Thymus (tissue), 14 donors: ENCODE measurements at places on chromosomes 11 and 22.

DNA sequence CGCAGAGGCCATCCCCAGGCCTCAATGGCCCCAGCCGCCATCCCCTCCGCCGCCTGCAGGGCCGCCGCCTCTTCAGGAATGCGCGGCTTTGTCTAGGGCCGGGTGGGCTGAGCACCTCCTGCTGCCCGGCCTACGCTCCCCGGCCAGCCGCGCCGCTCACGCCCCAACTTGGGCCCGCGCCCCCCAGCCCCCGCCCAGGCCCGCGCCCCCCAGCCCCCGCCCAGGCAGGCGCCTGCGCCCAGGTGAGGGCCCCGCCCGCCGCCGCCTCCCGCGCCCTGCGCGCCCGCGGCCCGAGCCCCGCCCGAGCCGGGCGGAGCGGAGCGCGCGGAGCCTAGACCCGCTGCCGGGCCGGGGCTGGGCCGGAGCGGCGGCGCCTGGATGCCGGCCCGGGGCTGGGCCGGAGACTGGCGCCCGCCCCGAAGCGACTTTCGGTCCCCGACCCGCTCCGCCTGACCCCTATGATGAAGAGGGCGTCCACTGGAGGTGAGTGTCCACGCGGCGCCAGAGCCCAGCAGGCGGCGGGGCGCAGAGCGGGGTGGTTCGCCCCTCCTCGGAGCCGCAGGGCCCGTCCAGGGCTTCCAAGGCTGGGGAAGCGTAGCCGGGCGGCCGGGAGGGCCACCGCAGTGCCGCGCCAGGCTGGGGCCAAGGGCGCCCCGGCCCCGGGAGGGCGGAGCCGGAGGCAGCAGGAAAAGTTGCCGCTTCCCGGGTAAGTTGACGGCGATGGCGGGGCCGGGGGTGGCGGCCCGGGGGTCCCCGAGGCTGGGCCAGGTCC, 34.3 kb upstream of the PRODH start:
- DNase-seq, result no peak

DNA sequence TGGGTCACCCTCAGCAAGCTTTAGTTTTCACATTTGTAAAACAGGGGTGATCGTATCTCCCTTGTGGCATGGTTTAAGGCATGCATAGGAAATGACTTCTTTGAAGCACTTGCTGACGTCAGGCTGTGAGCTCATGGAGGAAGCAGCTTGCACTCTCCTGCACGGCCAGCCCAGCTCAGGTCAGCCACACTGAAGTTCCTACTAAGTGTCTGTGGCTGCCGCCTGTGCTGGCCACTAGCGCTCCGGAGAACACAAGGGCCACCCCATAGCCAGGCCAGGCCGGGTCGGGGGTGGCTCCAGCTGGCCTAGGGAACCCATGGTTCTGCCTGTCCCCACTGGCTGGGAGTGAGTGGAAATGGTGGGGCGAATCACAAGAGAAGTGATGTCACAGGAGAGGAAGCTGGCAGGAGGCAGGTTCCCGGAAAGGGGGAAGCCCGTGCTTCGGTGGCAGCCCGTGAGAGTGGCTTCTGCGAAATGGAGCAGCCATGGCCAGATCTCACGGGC, 28.2 kb downstream of the KCTD17 start:
- peak; percentile 27 for DNase-seq

- DNase-seq, result no peak
Observed at GRCh38 chr11:66473167-66473566, 6.5 kb downstream of the PELI3 start.

DNA sequence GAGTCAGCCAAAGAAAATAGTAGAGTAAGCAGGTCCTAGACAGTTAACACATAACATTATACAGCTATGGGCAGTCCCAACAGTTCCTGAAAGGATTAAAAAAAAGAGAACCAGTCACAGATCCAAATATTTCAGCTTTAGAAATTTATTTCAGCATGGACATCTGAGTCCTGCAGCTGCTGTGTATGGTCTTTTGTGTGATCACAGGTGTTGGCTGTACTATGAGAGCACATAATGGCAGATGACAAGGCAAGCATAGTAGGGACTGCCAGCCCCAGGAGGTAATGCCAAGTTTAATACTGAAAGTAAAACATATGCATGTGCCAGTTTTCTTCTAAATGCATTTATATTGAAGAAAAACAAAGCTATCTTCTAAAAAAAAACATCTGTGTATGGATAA, 158.1 kb downstream of the GRIA4 start:
- DNase-seq, result no peak

- DNase-seq, result no peak
Observed at GRCh38 chr22:24952837-24953383, 394 bp downstream of the KIAA1671 start.

DNA sequence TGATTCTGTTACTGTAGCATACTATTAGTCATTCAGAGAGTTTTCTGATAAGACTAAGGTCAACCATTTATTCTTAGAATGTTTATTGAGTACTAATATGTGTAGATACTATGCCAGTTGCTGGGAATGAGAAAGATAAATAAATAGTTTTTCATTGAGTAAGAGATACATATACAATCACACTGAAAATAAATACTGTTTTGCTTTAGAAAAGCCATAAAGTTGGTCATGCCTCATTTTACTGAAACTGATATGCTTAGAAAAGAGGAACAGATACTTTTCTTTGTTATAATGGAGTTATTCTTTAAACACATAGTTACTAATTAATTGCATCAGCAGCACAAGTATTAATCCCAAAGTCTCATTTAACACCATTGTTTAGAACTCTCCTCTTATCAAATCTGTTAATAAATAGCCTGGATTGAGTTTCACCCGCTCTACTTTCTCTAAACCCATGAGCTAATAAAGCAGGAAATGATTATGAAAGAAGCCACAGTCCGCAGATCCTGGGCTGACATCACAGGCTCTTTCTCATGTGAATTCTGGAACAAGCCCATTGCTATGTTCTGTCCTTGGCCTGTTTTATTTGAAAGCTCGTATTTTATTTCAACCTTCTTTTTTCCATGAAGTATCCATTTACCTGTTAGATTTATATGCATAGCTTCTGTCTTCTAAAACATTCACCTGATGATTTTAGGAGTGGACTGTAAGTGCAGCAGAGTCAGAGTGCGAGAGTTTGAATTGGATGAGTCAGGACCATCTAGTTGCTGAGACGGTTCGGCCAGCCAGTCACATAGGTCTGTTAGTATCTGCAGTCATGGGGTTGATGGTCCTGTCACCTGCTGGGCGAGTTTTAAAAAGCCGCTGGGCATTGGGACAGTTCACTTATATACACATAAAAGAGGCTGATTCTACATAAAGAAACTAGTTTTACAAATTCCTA, 35.5 kb downstream of the PIWIL4 start:
- peak; percentile 20 for DNase-seq

DNA sequence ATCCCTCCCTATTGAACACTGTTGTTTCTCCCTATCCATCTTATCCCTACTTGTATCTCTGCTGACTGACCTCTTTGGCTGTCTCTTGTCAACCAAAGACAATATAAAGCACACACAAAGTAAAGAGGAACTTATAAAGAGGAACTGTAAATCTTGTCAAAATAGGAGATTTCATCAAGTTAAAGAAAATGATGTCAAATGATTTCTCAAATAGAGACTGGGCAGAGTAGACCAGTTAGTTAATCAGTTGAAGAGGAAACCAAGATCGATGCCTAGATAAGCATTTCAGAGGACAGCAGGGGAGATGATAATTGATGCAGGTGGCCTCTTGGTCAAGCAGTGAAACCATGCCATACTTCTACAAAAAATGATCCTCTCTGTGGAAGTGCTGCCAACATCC, 22.7 kb downstream of the KCNQ1OT1 start:
- no peak for DNase-seq

GRCh38 chr11:123570939-123571580, 83.4 kb downstream of the SCN3B start:
- DNase-seq, result no peak

DNA sequence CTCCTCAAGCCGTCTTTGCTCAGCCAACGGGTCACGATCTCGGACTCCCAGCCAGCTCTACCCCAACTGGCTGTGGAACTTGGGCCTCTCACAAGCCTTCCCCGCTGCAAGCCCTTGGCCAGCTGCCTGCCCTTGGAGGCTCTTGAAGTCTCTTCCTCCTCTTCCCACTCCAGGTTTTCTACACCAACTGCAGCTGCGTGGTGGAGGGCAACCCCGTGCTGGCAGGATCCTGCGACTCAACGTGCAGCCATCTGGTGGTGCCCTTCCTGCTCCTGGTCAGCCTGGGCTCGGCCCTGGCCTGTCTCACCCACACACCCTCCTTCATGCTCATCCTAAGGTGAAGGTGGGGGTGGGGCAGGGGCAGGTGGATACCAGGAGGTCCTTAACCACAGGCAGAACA, 40.5 kb upstream of the TPBGL start:
- no peak for DNase-seq

DNA sequence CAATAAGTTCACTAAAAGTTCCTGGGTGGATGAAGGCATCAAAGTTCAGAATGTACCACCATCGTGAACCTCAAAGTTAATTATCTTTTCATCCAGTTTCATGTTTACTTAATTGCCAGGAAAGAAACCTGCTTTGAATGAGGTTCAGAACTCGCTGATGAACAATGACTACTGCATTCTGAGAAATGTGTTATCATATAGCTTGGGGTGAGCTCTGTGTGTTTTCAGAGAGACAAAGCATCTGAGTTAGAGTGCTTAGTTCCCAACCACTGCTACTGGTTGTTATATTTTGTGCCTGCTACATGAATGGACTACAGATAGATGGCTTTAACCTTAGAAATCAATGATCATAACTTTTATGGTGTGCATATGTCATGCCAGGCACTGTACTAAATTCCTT, 1131.0 kb downstream of the DLG2 start:
- no peak for DNase-seq

GRCh38 chr11:58787903-58788302, 56.2 kb upstream of the GLYAT start:
- DNase-seq, result no peak

GRCh38 chr11:28250192-28250591, 142.0 kb downstream of the METTL15 start:
- no peak for DNase-seq

GRCh38 chr11:13927481-13927880, 35.0 kb upstream of the SPON1 start:
- no peak for DNase-seq

DNA sequence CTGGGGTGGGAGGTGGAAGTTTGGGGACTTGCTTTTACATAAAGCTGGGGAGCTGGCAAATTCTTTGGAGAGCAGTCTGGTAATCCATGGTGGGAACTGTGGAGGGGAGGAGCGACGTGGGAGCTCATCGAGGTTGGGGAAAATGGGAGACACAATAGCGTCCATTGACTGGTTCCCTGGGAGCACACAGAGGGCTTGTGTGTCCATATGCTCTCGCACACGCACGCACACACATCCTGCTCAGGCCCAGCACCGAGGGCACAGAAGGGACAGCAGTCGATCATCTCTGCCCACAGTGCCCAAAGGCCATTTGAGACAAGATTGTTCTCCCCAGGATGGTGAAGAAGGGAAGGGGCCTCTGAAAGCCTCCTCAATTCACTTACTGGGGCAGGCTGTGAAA, 53.7 kb downstream of the FBXO7 start:
- no peak for DNase-seq

GRCh38 chr11:44729713-44730112, 3.0 kb downstream of the TSPAN18 start:
- no peak for DNase-seq

- no peak for DNase-seq
Observed at GRCh38 chr11:130872102-130872501, 44.2 kb downstream of the SNX19 start.

DNA sequence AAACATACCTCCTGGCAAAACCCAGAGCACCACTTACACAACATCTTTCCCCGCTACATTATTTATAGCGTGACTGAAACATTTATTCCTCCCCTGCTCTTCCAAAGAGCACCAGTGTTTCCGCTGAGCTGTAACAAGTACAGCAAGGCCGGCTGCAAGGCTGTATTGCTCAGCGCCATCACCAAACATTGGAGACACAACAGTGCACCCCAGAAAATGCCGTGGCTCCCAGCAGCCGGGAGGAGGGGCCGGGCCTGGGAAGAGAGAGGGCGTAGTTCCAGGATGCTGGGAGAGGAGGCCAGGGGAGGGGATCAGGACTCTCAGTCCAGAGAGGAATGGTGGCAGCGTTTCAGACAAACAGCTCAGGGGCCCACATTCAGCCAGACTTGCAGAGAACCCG, 133.2 kb downstream of the DSCAML1 start:
- DNase-seq, result no peak

DNA sequence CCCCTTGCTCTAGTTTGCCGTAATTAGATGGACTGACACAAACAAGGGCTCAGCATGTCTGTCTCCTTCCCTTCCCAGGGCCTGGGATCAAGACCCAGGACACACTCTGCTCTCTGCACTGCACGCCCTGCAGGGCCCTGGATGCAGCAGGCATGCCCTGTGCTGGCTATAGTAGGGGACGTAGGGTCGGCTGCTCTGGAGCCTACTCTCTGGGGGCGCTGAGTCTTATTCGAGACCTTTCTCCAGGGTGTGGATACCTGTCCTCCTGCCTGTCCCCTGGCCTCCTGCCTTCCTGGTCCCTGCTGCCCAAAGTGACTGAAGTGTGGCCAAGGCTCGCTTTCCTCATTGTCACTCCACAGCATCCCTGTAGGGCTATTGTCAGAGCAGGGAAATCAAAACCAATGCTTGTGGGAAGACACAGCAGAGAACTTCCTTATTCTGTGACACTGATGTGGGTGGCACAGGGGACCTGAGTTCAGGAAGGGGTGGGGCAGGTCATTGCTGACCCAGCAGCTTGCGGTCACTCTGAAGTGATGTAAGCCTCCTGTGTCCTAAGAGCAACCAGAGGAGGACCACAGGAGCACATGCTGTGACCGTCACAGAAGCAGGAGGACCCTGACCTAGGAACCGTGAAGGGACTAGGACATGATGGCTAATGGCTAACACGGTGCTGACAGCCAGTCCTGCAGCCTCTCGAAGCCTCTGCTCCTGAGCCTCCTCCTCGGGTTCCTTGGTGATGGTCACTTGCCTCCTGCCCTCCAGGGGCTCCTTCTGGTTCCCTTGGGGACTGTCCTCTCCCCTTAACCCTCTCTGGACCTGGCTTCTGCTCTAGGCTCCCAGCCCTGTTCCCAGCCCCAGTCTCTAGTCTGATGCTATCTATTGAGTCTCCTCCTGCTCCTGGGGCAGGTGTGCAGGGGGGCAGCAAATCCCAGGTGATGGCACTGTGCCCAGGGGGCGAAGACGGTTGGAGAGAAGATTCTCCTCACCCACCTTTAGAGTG, 10.3 kb downstream of the APOBEC3A start:
- DNase-seq, result no peak

GRCh38 chr11:70756756-70757155, 358.4 kb downstream of the CTTN start:
- DNase-seq, result no peak

GRCh38 chr11:88119561-88119960, 55.7 kb downstream of the RAB38 start:
- no peak for DNase-seq

GRCh38 chr11:70618431-70619101, 220.2 kb downstream of the CTTN start:
- no peak for DNase-seq

DNA sequence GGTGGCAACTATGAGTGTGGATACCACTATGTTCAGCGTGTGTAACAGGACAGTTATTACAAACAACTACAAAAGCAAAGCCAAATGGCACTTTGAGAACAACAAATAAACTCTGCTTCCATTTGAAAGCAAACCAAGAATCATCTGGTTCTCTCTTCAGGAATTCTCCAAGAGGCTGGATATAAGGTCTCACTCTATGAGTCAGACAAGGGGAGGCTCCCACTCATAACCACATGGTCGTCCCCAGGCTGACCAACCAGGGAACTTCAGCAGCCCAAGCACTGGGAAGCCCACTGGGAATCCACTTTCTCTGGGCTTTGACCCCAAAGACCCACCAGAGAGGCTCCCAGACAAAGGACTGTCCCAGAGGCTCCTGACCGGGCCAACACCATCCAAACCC, 35.3 kb downstream of the DGCR2 start:
- no peak for DNase-seq

GRCh38 chr11:129855086-129855485, 39.4 kb downstream of the TMEM45B start:
- DNase-seq, result no peak
